Skeletal muscle cell (primary cell): ENCODE measurements at places on chromosomes 2 and 18.

DNA sequence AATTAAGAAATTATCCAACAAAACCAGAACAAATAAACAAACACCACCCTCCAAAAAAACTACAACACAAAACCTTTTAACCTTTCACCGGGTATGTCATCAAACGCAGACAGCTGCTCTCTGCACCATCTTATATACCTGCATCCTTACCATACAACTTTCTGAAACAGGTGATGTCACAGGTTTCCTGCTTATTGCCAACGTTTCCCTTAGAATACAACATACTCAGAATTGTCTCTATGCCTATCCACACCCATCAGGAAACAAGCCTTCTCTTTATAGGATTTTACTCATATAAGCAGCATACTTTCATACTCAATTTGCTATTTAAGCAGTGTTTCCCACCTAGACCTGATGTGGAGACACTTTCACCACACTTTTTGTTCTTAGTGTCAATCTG is 181.0 kb downstream of the DYM start:
- DNase-seq: no peak

- DNase-seq: no peak
Observed at GRCh38 chr2:205646680-205647079, 35.6 kb upstream of the NRP2 start.

DNA sequence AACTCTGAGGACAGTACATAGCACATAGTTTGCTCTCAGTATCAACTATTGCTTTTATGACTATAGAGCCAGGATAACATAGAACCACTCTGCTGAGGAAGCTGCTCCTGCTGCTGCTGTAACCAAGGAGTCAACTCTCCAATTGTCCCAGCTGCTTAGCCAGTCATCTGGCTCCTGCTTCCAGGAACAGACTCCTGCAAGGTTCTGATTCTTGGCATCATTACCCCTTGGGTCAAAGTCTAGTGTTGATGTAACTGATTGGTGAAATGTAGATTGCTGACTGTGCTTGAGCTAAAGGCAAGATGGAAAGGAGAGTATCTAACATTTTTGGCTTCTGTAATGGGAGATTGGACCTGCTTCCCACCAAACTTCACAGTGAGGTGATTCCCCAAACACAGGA is 261.9 kb upstream of the FSHR start:
- DNase-seq: no peak

DNA sequence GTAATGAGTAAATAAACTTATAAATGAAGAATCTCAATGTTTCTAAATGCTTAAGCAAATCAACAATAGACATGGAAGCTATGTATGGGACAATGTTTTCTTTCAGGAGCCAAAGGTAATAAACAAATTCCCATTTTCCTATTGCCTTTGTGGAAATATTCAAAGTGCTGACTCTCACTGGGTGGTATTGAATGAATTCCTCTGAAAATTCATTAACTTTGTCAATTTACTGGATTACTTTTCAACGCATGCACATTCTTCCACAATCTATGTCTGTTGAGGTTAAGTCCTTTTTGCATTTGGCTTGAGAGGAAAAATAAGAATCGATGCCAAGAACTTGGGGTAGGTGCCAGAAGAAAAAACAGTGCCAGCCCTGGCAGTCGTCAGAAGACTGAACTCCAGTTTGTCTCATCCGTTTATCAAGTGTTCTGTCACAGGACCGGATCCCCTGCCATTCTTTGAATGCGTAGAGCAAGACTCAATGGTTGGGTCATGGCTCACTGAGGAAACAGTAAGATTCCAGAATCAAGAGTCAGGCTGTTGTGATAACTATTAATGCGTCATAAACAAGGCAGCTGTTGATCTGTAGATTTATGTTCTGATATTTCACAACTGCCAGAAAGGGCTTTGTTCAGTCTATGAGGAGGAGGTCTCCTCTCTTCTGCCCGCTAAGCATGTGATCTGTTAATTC is 133.3 kb downstream of the GFPT1 start:
- peak; percentile 99 for DNase-seq

DNA sequence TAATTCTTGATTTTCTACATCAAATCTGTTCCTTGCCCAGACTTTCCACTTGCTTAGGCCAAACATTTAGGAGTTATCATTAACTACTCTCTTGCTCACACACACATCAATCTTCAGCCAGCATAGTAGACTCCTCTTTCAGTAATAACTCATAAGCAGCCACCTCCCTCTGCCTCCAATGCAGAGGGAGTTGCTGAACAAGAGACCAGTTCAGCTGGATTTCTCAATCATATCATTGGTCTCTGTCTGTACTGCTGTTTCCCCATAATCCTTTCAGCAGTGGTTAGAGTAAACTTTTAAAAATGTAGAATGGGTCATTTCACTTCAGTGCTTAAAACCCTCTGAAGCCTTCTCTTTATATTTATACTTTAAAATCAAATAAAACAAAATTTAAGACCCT is 112.9 kb downstream of the SLC39A10 start:
- DNase-seq: no peak

DNA sequence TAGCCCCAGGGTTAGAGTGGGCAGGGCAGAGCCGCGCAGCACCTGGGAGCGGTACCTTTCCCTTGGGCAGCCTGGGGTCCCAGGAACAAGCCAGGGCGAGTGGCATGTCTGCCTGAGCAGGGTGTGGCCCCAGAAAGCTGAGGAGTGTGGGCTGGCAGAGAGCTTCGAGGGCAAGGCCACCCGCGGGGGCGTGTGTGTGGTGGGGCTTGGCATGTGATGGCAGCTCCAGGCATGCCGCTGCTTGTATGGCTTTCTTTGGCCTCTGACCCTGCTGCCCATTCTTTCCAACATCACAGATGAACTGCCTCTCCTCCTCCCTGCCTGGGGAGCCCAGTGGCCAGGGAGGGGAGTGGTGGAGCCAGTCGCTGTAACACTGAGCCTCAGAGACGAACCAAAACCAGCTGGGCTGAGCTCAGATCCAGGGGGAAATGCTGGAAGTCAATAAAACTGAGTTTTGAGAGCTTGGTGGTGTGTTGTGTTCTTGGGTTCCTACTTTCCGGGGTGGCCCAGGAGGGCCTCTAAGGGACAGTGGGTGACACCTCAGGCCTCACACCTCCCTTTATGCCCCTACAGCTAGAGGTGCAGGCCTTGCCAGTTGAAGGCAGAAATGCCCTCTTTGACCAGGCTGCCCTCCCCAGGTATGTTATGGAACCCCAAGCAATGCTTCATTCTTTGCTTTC is 7.4 kb downstream of the DNAJB2 start:
- DNase-seq: no peak

- DNase-seq: no peak
Observed at GRCh38 chr2:159455330-159455918, 160.9 kb downstream of the BAZ2B start.

DNA sequence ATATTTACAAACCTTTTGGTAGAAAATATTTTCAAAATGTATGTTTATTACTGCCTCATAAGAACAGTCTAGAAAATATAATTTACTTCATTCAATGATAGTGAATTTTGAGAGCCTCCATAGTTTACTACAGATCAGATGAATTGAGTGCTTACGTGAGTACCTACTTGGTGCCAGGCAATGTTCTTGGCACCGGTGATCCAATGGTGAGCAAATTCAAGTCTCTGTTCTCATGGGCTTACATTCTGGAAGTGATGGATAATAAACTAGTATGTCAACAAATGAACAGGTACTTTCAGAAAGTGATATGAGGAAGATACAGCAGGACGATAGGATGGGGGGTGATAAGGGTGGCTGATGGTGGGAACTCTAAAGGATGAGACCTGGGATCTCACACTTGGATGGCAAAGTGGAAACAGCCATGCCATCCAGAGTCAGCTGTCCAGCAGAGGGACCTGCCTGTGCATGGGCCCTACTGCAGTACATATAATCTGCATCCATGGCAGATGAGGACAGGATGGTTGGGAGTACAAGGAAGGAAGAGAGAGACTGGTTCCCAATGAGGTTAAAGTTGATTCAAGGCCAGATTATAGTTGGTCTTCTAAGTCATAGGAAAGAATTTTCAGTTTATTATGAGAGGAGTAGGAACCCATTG is 277.0 kb downstream of the NEDD4L start:
- DNase-seq: no peak

DNA sequence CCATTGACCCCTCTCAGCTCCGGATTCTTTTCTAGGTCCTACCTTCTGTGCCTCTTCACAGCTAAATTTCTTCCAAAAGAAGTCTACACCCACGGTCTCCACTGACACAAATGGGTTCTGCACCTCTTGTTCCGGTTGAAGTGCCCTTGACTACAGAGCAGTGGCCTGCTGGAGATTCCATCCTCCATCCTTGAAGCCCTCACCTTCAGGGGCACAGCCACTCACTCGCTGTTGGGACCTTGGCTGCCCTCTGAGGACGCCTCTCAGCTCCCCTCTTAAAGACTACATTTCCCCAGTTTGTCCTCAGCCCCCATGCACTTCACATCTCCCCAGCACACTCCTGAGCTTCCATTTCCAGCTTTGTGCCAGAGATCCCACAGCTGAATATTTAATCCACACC is 226.3 kb downstream of the ATAD2B start:
- DNase-seq: no peak

GRCh38 chr2:100800915-100801314 is 19.0 kb upstream of the NPAS2 start:
- DNase-seq: no peak

DNA sequence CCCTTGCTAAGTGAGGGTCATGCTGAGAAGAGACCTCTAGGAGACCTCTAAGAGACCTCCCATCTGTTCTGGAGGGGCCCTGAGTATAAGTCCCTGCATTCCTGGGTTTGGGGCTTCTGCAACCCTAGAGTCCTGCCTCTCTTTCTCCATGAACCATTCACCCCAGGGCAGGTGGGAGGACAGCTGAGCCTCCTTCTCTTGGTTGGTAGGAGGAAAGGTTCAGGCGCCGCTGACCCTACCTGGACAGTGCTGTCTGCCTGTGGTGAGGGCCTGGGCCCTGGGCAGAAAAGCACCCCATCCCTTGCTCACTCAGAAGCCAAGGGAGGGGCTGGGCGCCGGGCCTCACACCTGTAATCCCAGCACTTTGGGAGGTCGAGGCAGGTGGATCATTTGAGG is 604 bp upstream of the VIL1 start:
- DNase-seq: no peak

DNA sequence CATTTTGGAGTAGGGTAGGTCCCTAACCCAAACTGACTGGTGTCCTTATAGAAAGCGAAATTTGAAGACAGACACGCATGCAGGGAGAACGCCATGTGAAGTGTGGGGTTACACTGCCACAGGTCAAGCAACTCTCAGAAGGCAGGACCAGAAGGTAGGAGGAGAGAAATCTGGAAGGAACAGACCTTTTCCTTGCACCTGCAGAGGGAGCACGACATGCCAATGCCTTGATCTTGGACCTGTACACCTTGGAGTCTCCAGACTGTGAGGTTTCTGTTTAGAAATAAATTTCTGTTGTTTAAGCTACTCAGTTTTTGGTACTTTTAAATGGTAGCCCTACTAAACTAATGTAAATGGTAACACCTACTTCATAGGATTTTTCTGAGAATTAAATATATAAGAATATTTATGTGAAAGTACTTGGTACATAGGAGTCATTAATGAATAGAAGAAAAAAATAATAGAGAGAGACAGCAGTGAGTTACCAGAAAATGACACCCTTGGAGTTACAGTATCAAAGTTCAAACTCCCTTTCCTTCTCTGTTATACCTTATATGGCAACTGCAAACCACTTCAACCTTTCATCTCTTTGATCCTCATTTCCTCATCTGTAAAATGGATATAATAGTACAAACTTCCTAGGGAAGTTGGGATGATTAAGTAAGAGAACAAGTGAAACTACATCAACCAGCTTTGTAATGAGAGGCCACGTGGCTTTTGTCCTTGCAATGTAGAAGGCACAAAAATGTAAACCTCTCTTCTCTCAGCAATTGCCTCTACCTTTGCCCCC is 184.9 kb upstream of the PARD3B start:
- no peak for DNase-seq

- no peak for DNase-seq
Observed at GRCh38 chr2:236014408-236015131, 153.6 kb downstream of the GBX2 start.

DNA sequence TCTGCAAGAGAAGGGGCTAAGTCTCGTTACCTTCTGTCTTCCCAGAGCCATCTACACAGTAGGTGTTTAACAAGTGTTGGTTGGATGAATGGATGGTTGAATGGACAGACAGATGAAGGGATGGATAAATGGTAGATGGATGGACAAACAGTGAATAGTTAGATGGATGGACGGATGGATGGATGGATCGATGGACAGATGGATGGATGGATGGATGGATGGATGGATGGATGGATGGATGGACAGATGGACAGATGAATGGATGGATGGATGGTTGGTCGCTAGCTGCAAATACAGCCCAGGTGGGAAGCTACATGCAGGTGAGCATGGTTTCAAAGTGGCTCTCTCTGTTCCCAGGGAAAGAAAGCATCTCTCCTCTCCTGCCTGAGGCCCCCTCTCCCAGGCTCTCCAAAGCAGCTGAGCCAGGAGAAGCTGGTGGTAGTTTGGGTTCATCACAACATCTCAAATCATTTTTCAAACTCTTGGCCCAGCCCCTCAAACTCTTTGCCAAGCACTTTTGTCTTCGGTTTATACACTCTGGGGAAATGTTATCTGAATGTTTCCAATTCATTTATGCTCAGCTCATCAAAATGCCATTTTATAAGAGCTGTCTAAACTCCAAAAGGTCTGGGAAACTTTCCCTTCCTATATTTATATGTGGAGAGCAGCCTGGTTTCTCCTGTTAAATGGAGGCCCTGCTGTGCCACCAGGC is 192.7 kb downstream of the ANAPC1 start:
- DNase-seq: no peak

DNA sequence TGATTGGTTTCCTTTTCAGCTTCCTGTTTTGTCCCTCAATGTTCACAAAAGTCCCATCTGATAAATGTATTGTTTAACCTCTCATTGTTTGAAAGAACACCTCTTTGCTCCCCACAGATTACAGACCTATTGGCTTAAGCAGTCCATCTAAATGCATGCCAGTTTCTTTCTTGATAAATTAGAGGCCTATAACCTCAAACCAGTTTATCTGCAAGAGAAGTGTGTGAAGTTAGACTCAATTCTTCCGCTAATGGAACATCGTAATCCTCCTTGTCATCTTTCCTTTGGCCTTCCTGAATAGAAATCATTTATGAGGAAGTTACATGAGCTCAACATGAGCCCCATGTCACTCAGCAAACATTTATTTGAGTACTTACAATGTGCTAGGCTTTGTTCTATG is 74.0 kb downstream of the FRZB start:
- no peak for DNase-seq

GRCh38 chr2:88669482-88670214 is 21.8 kb upstream of the RPIA start:
- no peak for DNase-seq

GRCh38 chr2:5316001-5316490 is 376.1 kb upstream of the SOX11 start:
- no peak for DNase-seq

DNA sequence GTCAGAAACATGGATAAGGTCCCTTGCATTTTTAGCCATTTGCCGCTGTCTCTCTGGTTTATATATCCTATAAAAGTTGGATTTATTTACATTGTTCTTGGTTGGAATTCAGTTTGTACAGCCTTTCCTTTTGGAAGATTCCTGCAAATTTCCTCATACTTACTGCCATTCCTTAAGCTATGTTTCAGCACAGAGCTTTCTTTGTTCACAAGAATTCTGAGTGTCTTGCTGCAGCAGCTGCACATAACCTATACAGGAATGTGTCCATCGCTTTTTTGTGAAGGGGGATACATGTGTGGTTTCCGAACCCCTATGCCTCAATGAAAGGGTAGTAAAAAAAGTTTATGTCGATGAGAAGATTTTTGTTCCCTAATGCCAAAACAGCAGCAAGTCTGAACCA is 48.3 kb upstream of the CCDC68 start:
- no peak for DNase-seq

GRCh38 chr2:51105811-51106210 is 73.9 kb upstream of the NRXN1 start:
- no peak for DNase-seq
